ENCODE measurements at places on chromosomes 4 and X.

- DNase-seq: no peak
These were observed 62.3 kb downstream of the GPC3 start for GRCh38 chrX:133923113-133923512.

DNA sequence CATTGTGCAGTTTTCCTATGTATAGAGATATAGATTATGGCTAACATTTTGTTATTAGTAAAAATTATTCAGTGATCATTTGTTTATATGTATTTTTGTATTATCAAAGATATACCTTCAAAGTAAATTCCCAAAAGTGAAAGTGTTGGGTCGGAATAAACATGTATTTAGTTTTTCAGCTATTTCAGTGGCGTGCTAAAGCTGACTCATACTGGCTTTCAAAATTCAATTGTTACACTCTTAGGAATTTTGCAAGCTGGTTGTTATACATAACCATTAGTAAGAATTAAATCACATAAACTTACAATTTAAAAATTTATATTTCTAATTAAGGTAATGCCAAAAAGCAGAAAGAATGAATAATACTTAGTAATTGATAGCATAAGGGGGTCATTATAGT lies 288.4 kb upstream of the NRK start:
- no peak for DNase-seq

- no peak for DNase-seq
These were observed 78.3 kb downstream of the LARP7 start for GRCh38 chr4:112714922-112715901.

DNA sequence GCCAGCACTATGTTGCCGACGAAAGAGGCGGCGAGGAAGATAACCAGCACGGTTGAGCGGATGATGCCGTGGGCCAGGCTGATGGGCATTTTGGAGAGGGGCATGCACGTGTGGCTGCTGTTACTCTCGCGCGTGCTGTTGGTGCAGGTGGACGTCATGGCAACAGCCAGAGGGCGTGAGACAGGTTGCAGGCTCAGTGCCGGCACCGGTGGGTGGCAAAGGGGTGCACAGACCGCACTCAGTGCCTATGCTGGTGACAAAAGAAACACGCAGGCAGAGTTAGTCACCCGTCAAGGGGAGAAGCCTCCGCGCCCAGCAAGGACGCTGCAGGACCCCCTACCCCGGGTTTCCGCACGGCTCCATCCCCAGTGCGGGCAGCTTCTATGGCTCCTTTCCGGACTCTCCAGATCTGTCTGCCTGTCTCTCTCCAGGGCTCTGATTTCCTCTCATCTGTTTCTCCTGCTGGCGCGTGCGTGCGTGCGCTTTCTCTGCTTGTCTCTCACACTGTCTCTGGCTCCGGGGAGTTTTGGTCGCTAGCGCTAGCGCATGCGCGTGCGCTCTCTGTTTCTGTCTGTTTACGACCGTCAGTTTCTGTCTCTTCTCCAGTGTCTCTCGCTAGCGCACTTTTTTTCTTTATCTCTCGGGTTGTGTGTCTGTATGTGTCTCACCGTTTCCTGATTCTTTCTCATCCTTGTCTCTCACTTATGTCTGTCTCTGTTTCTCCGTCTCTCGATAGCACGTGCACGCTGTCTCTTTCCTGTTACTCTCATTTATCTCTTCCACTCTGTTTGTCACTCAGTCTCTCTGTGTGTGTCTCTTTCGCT lies 2.1 kb downstream of the GPR101 start:
- peak; percentile 40 for DNase-seq

DNA sequence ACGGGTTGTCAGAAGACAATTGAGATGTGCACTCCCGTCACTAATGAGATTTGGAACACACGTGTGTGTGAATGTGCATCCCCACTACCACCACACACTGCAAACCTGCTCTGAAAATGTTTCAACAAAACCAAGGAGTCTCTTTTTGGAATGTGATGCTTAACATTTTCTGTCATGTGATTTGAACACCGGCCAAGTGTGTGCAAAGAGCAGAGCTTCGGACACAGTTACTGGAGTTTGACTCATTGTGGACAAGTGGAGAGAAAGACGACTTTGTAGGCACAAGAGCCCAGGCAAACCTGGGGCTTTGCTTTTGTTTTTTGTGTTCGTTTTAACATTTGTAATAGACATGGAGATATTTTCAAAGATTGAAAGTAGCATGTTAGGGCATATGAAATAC lies 49.2 kb downstream of the CCKAR start:
- peak; percentile 53 for DNase-seq

GRCh38 chrX:11733614-11734013 lies 24.4 kb upstream of the MSL3 start:
- DNase-seq: no peak

DNA sequence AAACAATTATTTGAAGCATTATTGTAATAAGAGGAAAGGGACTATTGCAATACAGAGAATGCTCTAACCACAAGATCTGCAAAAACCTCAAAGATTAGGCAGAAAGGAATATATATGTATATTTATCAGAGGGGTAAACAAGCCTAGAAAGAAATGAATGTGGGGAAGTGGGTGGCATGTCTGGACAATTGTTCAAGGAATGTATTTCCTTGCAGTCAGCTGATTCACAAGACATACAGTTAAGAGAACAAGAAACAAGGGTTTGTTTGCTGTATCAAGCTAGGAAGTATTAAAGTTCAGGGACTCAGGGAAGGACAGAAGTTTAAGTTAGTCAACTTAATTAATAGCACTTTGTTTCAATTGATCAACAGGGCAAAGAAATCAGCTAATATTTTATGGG lies 514.7 kb downstream of the CENPC start:
- no peak for DNase-seq

- DNase-seq: no peak
These were observed 275.4 kb upstream of the RPS6KA3 start for GRCh38 chrX:20542072-20542471.

GRCh38 chr4:136032391-136032790 lies 1499.9 kb downstream of the PCDH18 start:
- no peak for DNase-seq

- peak; percentile 33 for DNase-seq
These were observed 49.7 kb upstream of the KLHL8 start for GRCh38 chr4:87270144-87270543.

- peak; percentile 42 for DNase-seq
These were observed 47.5 kb upstream of the GALNT7 start for GRCh38 chr4:173121076-173121561.

GRCh38 chr4:107213880-107214279 lies 177.8 kb upstream of the DKK2 start:
- peak; percentile 49 for DNase-seq

GRCh38 chr4:169342159-169342860 lies 71.6 kb upstream of the SH3RF1 start:
- no peak for DNase-seq

- peak; percentile 90 for DNase-seq
These were observed 56.4 kb downstream of the IRF2 start for GRCh38 chr4:184417802-184418511.

DNA sequence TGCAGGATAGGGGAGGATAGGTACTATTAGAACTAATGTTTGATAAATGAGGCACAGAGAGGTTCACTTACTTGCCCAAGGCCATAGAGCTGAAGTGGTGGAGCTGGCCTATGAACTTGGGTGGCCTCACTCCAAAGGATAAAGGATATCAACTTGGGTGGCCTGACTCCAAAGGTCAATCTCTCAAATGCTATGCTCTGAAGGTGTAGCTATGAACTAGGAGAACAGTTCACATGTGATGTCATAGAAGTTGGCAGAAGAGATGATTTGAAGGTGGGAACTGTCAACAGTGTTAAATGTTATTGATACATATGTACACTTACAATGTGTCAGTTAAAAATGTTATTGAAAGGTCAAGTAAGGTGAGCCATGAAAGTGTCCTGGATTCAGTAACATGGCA lies 6.2 kb upstream of the CHST7 start:
- DNase-seq: no peak

DNA sequence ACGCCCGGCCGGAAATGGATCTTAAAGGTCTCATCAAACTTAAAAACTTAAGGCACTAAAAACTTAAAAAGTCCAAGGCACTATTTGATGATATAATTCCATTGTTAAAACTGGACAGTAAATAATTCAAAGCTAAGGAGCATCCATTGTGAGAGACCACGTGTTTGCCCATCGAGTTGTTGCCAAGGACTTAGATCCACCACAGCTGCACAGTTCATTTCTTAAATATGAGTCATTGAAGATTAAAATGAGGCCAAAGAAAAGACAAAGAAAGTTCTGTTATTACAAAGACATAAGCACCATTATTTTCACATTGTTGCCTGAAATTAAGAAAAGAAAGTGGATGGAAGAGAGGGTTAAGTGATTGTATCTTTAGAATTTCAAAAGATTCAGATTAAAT lies 411.5 kb upstream of the FTHL17 start:
- DNase-seq: peak; percentile 57

- DNase-seq: no peak
These were observed 24.6 kb upstream of the SORCS2 start for GRCh38 chr4:7167706-7168105.

GRCh38 chrX:113412106-113412505 lies 571.5 kb upstream of the AMOT start:
- DNase-seq: no peak

DNA sequence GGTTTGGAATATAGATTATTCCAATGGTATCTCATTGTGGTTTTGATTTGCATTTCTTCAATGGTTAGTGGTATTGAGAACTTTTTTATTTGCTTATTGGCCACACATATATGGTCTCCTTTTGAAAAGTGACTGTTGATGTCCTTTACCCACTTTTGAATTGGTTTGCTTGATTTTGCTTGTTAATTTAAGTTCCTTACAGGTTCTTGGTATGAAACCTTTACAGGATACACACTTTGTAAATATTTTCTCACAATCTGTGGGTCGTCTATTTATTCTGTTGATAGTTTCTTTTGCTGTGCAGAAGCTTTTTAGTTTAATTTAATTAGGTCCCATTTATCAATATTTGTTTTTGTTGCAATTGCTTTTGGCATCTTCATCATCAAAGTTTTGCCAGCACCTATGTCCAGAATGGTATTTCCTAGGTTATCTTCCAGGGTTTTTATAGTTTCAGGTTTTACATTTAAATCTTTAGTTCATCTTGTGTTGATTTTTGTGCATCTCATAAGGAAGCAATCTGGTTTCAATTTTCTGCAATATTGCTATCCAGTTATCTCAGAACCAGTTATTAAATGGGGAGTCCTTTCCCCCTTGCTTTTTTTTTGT lies 475.7 kb upstream of the PABPC4L start:
- DNase-seq: no peak

GRCh38 chr4:1325681-1326635 lies 21.1 kb upstream of the UVSSA start:
- DNase-seq: no peak

GRCh38 chr4:25367004-25367621 lies 9.9 kb upstream of the ANAPC4 start:
- DNase-seq: peak; percentile 38

GRCh38 chrX:7131621-7132020 lies 15.9 kb upstream of the STS start:
- no peak for DNase-seq

- DNase-seq: peak; percentile 48
These were observed 83.8 kb downstream of the GRID2 start for GRCh38 chr4:92387459-92388069.

DNA sequence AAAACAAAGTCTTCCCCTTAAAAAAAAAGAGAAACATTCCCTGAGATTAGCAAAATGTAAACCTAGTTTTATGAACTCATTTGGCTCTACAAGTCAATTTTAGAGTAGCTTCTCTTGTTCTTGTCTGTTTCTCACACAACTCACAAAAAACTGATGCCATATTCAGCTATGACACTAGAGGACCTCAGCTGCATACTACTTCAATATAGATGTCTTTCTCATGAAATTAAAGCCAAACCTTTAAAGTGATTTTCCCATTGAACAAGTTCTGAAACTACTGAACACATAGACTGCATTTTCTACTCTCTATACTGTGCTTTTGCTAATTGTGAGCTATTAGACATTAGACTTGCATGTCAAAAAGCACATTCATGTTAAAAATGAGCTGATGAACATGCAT lies 49.8 kb downstream of the TBCK start:
- peak; percentile 70 for DNase-seq

DNA sequence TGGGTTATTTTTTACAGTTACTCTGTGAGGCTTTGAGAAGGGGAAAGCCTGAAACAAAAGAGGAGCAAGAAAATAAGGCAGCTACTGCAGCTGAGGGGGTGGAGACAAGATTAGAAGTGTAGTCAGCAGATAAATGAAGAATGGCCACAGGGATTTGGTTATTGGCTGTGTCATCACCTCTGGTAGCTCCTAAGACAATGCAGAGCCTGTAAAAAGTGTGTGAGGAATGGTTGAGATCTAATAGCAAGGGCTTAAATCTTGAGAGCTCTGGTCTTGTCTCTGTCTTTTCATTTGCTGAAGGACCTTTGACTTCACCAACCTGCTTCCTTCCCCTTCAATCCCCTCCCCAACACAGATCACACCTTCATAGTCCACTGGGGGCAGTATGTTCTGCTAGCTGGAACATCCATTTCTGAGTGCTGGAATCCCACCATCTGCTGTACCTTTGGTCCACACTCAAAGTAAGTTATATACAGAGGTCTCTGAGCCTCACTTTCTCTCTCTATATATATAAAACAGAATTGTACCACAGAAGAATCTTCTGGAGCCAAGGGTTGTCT lies 213.7 kb upstream of the ZIC3 start:
- no peak for DNase-seq

DNA sequence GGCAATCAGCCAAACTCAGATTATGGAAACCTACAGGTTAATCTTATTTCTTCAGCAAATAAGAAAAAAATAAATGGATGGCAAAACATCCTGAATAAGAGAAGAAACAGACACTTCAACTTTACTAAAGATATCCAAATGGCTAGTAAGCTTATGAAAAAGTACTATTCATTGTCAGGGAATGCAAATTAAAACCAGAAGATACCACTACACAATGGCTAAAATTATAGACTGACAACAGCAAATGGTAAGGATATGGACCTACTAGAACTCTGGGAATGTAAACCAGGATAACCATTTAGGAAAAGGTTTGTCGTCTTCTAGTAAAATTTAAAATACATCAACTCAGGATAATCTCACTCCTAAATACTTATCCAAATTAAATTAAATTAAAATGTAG lies 24.3 kb downstream of the GRSF1 start:
- DNase-seq: peak; percentile 31

- no peak for DNase-seq
These were observed 623.8 kb downstream of the EPHA5 start for GRCh38 chr4:65046192-65047133.

DNA sequence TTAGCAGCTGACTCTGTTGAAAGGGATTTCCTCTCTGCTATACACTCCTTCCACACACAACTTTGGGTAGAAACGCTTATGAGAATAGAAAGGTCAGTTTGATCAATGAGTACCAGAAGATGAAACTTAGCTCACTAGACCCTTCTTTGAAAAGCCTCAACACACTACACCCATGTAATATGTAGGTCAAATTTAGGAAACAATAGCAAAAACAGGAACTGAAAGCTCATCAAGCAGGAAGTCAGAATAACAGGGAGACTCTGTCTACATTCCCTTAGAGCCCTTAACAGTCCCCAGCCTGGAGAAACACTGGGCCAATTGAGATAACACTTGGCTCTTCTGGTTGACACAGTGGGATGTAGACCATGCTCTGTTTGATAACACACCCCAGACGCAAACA lies 30.7 kb downstream of the SRPX2 start:
- DNase-seq: no peak
